GM12864 (cell line): ENCODE measurements at places on chromosomes 3 and 15.
A peak's percentile ranks its signal among the peaks of the same experiment; 100 is the strongest.

DNA sequence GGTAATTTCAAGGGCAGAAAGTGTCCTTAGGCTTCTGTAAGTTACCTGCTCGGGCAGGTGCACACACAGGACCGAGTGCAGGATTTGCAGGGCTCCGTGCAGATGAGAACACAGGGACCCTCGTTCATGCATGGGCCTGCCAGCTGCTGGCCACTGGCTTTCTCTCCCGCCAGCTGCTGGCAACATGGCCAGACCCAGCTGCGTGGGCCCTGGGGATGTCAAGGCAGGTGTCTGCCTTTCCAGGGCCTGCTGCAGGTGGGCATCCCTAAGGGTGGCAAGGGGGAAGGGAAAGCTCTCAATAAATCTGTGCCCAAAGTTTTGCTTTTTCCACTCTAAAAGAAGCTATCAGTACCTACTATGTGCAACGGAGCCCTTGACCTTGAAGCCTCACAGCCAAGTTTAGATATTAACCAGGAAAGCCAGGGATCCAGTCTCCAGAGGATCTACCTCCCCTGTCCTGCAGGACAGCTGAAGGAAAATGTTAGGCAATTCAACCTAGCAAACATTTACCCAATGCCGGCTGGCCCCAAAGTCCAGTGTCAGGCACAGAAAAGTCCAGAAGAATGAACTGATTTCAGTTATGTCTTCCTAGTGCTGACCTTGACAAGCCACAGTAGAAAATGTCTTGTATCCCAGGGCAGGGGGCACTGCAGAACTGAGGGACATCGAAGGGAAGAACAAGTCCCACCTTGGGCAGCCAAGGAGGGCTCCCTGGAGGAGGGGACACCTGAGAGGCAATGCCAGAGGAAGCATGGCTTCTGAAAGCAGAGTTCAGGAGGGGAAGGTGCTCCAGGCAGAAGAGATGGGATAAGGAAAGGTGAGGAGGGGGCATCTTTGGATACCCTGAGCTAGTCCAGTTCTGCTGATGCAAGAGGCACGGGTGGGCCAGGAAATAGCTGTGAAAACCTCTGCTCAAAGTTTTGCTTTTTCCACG is 26.4 kb downstream of the NUP210 start:
- DNase-seq, result no peak

GRCh38 chr3:59843821-59844220 is 794.0 kb upstream of the CFAP20DC start:
- DNase-seq, result no peak

- DNase-seq, result no peak
Measured at GRCh38 chr3:88005066-88005465, 53.7 kb downstream of the CGGBP1 start.

GRCh38 chr15:51218299-51218938 is 120.0 kb downstream of the CYP19A1 start:
- no peak for DNase-seq

- DNase-seq, result peak; percentile 86
Measured at GRCh38 chr15:55318588-55319494, at the start of the genes PIGB and PIGBOS1. TSS of gene PIGB (plus strand) at chr15:55319222. CDS start at chr15:55319251, 29 bp downstream. TSS of gene PIGBOS1 (minus strand) at chr15:55319123. CDS start at chr15:55317792, 1,331 bp downstream.

- DNase-seq, result no peak
Measured at GRCh38 chr3:148079370-148079769, 618.3 kb upstream of the AGTR1 start.

GRCh38 chr3:46471371-46471914 is 6.7 kb upstream of the LTF start:
- no peak for DNase-seq

- DNase-seq, result no peak
Measured at GRCh38 chr3:196735751-196736150, 3.9 kb upstream of the PAK2 start.

DNA sequence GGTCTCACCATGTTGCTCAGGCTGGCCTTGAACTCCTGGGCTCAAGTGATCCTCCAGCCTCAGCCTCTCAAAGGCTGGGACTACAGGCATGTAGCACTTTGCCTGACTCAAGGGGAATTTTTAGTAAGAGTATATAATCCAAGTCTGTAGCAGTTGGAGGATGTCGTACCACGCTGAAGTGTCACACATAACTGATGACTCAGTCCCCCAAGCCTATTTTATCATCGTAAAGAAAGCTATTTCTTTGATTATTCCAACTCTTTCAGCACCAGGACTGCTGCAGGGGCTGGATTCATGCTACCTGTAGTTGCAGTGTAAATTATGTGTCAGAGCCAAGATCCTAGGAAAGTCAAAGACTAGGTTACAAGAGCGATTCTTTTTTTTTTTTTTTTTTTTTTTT is 1.4 kb upstream of the PRKCI start:
- DNase-seq, result no peak

- no peak for DNase-seq
Measured at GRCh38 chr15:51134416-51135199, 39.9 kb upstream of the TNFAIP8L3 start.

DNA sequence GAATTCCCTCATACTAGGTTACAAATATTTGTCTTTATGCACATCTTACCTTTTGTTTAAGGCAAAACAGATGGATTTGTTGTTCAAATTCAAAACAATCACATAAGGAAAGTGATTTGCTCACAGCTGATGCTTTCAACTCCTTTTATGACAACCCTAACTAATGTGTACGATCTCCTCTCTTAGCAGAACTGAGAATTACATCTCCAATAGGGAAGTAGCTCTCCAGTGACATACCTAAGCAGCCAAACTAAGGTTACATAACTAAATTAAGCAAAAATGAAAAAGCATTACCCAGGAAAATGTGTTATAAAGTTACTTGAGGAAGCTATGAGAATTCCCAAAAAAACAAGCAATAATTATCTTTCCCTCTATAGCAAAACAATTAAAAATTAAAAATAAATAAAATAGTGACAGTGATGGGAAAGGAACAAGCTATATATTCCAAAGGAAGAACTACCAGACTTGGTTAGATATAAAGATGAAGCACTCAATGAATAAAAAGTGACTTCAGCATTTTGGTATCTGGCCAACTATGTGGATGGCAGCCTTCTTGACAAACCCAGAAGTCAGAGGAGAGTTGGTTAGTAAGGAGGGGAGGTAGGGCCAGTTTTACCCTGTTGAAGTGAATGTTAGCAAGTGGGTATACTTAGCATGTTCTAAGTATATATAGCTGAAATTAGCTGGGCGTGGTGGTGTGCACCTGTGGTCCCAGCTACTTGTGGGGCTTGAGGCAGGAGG is 32.4 kb downstream of the PEAK1 start:
- no peak for DNase-seq

GRCh38 chr3:60916546-60916945 is 334.7 kb downstream of the FHIT start:
- DNase-seq, result no peak

- DNase-seq, result no peak
Measured at GRCh38 chr3:61808526-61808925, 247.2 kb downstream of the PTPRG start.

- DNase-seq, result no peak
Measured at GRCh38 chr15:28192772-28193171, 93.7 kb upstream of the OCA2 start.

DNA sequence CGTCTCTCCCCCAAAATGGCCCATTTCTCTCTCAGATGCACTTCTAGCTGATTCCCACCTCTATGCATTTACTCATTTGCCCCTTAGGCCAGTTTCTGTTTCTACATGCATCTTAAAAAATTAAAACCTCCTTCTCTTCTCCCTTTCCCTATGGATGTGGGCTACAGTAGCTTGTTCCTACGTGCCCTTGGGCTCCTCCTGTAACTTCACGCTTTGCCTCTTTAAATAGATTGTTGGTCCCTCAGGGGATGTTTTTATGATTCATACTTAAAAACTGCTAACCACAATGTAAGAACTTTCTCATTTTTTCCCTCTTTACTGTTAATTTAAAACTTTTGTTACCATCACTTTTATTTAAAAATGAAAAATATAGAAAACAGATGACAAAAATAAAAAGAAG is 185.6 kb upstream of the MRPL3 start:
- DNase-seq, result no peak

GRCh38 chr3:187705164-187705563 is 2.8 kb upstream of the RTP2 start:
- no peak for DNase-seq

DNA sequence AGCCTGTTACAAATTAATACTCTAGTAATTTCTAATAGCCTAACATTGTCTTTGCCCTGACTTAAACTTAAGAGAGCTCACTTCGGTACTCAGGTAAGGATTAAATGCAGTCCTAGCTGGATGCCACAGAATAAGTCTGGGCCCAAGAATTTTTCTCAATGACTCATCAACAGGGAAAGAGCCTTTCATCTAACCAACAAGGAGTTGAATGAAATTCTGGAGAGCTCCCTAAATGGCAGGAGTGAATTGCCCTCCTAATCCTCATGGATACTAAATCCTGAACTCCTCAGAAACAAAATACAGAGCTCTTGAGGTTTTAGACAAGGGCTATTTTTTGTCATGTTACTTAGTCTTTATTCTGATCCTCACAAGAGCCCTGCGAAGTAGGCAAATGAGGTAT is 159.5 kb downstream of the PLCH1 start:
- DNase-seq, result no peak

DNA sequence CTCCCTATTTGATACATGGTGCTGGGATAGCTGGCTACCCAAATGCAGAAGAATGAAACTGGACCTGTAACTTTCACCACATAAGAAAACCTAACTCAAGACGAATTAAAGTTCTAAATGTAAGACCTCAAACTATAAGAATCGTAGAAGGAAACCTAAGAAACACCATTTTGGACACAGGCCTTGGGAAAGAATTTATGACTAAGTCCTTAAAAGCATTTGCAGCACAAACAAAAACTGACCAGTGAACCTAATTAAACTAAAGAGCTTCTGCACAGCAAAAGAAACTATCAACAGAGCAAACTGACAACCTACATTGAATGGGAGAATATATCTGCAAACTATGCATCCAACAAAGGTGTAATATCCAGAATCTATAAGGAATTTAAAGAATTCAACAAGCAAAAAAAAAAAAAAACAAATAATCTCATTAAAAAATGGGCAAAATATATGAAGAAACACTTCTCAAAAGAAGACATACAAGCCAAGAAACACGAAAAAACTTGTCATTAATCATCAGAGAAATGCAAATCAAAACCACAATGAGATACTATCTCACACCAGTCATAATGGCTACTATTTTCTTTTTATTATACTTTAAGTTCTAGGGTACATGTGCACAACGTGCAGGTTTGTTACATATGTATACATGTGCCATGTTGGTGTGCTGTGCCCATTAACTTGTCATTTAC is 37.0 kb downstream of the HDGFL3 start:
- DNase-seq, result no peak

- no peak for DNase-seq
Measured at GRCh38 chr15:56042498-56042897, 49.1 kb upstream of the NEDD4 start.

DNA sequence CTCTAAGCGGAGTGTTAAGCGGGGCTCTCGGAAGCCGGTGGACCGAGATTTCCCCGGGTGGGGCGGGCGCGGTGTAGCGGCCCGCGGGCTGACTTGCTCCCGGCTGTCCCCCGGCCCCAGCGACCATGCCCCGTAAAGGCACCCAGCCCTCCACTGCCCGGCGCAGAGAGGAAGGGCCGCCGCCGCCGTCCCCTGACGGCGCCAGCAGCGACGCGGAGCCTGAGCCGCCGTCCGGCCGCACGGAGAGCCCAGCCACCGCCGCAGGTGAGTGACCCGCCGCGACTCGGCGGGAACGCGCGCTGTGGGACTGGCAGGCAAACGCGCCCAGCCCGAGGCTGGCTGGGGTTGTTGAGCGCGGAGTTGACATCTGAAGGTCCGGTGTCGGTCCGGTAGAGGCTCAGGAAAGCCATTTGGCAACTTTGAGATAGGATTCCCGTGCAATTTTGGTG is 1.3 kb downstream of the SMC4 start:
- no peak for DNase-seq

DNA sequence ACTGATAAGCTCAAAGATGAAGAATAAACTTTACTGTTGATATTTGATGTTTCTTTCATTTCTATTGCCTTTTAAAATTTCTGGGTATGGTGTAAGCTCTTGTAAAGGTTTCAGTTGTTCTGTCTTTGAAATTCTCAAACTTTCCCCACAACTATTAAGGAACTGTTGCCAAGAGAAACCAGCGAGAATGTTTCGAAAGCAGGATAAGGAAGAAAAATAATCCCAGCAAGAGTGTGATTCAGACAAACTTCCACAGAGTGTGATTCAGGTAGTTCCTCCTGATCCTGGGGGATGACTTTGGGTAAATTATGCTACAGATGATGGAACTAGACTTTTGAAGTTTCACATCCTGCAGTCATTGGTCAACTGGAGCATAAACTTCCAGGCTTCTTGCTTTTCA is 632.0 kb downstream of the NSUN3 start:
- no peak for DNase-seq

GRCh38 chr3:44993471-44994205 is 17.6 kb downstream of the EXOSC7 start:
- DNase-seq, result no peak

GRCh38 chr3:67361323-67361722 is 293.1 kb downstream of the SUCLG2 start:
- no peak for DNase-seq

DNA sequence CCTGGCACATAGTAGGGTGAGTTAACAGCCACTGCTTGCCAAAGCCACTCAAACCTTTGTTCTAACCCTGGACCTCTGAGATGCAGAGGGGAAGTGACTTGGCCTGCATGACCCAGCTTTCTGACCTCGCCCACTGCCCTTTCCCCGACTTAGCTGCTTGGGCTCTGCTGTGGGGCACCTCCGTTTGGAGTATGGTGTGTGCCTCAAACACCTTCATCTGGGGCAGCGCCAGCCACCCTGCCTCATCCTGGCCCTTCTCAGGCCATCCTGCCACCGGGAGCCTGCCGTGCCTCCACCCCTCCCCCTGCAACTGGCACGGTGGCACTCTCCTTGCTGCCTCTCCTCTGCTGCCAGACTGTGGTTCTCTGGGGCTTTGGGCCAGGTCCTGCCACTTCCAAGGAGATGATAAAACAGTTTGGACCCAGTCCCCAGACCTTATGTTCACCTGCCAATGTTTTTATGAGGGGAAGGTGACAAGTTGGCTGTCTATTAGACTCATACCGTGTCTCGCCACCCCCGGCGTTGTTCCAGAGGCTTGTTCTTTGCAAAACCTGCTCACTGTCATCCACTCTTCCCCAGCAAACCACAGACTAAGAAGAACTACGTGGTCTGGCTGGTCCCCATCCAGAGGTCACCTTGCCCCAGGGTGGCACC is 32.2 kb downstream of the SLC6A6 start:
- no peak for DNase-seq

DNA sequence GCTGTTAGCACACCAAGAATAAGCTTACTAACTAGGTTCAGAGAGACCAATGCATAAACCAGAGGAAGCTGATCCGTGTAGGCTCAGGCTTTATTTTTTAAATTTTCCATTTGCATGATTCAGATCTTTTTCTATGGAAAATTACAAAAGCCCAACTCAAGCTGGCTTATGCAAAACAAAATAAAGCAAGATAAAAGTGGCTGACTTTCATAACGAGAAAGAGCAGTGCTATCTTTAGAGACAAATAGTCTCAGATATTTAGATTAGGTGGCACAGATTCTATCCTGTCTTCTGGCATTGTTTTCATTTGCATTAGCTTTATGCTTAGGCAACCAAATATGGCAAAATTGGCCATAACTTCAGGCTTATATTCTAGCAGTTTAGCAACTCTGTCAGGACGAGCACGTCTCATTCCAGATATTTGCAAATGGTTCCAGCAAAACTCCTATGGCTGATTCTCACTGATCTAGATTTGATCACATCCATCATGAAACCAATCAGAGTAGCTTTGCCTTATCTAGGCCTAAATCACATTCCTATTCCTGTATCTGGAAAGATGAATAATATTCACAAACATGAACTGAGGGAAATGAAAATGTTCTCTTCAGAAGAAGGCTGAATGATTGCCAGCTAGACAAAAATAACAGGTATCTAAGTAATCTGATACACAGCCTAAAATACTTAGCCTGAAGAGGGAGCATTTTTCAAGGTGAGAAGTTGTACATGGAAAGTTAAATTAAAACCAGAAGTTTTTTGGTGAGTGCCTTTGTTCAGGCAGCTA is 216.4 kb upstream of the DPPA4 start:
- no peak for DNase-seq
